Naive thymus-derived CD4-positive, alpha-beta T cell (primary cell): ENCODE measurements at places on chromosomes 5 and 9.

DNA sequence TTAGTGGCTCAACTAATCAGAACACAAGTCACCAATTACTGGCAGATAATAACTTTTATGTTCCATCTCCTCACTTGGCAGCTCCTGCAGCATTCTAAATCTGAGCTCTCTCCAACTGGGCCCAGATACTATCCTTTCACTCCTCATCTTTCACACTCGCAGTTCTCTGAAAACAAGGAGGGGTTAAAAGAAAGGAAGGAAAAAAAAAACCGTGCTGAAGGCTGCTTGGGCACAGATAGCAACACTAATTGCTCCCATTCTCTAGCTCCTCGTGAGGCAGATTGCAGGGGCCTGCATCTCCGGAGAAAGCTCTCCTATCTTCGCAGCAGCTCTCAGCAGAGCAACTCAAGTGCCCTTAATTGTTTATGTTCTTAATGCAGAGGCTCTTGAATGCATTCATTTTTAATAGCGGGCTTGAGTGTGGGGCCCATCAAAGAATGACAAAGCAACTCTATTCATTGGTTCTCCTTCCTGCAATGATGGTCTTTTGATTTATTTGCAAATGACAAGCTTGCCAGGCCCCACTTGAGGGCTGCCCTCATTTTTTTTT, 23.9 kb downstream of the TLE1 start:
- DNase-seq = no peak

DNA sequence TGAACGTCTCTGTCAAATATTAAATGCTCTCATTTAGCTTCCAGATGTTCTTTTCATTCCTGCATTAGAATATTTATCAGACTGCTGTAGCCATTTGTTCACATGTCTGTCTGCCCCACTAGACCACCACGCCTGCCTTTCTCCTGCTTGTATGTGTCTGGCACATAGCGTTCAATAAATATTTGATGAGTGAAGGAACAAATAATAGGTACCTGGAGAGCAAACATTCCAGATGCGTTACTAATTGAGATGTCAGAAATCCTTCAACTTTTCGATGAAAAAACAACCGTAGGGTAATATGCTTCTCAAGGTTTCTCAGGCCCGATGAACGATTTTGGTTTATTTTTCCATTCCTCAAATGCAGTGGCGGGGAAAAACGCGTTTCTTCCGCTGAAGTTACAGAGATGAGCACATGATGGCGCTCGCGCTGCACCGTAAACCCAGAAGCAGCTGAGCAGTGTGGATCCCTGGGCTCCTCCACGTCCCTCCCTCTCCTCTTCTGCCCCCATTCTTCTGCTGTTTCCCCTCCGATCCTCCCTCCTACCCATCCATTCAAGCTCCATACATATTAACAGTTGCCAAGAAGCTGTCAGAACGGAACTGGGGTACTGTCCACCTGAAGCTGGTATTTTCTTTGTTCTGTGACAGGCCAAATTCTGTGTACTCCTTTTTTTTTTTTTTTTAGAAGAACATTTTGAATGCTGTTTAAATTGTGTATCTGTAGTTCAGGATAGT, 245.4 kb downstream of the MPDZ start:
- no peak for DNase-seq

DNA sequence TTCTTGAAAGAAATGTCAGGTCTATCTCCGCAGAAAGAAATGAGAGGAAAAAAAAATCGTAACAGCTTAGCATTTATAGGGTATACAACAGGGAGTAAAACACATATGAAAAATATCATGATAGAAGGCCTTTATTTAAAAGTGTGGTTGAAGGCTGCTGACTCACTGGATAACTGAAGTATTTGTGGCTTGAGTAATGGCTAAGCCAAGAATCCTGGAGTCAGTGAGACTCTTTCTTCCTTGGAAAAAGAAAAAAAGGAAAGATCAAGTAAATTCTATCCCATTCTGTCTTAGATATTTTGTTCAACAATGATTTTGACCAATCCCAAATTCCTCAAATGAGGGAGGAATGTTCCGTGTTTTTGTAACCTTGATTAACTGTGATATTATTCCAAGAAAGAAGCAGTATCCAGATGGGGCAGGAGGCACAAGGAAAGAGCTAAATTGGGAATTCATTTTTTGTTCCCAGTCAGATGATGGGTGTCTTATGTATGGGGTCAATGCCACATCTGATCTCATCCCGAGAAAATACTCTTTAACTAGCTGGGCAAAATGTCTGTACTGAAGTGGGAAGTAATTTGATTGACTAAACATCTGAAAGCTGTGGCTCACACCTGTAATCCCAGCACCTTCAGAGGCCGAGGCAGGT, 64.3 kb upstream of the MYO10 start:
- DNase-seq = no peak

GRCh38 chr9:76996700-76997099, 22.8 kb upstream of the FOXB2 start:
- no peak for DNase-seq

DNA sequence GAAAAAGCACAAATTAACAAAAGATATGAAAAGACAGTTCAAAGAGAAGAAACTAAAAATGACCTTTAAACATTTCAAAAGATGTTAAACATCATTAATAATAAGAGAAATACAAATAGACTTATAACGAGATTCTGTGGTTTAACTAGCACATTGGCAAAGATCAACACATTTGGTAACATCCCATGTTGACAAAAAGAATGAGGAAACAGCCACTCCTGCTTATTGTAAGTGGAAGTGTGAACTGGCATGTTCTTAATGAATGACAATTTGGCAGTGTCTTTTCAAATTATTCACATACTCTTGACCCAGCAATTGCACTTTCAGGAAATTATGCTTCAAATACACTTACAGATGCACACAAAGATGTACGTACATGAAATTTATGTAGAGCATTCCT, 176.3 kb downstream of the TLE1 start:
- DNase-seq = no peak

GRCh38 chr5:17024686-17025180, 88.6 kb upstream of the MYO10 start:
- DNase-seq = no peak

DNA sequence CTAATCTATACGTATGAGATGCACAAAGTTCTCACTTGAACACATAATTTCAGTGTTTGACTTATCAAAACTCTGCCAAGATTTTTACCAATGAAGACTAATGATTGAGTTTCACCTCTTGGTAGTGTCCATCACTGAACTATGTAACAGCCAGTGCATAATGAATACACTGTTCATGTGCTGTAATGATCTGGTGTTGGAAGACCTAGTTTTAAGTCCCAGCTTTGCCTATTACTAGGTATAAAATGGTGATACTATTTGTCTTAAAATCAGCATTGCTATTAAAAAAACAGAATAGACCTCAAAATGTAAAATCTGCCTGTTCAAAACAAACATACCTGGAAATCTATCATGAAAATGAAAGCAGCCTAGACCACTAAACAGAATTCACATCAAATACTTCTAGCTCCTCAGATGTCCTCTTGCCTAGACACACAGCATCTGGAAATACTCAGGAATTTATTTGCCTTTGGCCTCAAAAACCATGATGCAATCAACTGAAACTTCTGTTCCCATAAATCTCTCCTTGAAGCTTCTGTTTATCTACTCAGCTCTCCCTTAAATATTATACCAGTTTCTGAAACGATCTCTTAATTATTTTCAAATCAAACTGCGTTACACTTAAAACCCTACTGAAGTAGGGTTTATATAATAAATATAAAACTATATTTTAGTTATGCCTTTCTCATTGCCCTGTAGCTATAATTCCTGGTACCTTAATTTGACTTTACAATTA, 38.1 kb downstream of the MRPS27 start:
- no peak for DNase-seq

- DNase-seq = no peak
Observed at GRCh38 chr9:35286381-35286780, 124.6 kb downstream of the UNC13B start.

GRCh38 chr5:33891788-33892619, at the start of gene ADAMTS12:
TSS of gene ADAMTS12 (minus strand) at chr5:33891990. CDS start at chr5:33891856, 134 bp downstream.
- no peak for DNase-seq

DNA sequence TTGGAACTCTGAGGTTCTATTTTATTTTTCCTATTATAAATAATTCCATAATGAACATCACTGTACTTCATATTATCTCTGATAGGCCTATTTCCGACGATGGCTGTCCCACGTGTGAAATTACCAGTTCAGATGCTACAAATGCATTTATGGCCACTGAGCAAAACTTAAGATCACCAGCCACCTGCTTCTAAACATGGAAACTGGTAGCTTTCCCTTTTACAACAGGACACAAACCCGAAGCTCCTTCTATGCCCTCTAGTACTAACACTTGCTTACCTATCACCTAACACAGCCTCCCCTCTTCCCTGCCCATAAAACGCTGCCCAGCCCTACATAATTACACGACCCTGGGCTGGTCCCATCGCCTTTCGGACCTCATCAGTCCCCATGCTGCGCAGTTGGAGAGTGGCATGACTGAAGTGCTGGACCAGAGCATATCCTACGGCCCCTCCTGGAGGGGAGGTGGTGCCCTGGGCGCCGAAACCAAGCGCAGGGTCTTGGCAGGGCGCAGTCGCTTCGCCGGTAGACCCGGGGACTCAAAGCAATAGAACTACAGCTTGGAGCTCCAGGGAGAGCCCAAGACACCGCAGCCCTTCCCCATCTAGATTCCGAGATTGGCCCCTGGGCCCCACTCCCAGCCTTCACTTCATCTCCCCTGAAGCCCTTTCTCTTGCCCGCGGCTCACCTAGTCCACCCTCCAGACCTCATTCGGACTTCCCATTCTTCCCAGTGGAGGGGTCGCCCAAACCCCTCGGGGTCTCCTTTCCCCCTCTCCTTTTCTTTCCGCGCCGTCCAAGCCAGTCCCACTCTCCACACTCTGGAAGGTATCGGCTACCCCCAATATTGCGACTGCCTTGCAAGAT, 1.0 kb upstream of the SAP30L start:
- no peak for DNase-seq

GRCh38 chr5:127940854-127941253, 142.7 kb upstream of the SLC12A2 start:
- DNase-seq = no peak

DNA sequence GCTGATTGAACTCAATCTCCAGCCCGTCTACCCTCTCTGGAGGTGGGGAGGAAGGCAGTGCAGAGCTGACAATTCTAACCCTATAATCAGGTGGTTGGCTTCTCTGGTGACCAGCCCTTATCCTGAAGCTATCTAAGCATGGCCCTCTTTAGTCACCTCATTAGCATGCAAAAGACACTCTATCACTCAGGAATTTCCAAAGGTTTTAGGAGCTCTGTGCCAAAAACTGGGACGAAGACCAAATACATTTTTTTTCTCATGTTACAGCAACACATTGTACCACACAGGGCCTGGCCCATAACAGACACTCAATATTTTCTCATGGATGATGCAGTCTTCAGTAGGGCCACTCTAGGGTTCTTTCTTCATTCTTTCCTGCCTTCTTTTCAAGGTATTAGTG, 118.8 kb upstream of the VLDLR start:
- no peak for DNase-seq

DNA sequence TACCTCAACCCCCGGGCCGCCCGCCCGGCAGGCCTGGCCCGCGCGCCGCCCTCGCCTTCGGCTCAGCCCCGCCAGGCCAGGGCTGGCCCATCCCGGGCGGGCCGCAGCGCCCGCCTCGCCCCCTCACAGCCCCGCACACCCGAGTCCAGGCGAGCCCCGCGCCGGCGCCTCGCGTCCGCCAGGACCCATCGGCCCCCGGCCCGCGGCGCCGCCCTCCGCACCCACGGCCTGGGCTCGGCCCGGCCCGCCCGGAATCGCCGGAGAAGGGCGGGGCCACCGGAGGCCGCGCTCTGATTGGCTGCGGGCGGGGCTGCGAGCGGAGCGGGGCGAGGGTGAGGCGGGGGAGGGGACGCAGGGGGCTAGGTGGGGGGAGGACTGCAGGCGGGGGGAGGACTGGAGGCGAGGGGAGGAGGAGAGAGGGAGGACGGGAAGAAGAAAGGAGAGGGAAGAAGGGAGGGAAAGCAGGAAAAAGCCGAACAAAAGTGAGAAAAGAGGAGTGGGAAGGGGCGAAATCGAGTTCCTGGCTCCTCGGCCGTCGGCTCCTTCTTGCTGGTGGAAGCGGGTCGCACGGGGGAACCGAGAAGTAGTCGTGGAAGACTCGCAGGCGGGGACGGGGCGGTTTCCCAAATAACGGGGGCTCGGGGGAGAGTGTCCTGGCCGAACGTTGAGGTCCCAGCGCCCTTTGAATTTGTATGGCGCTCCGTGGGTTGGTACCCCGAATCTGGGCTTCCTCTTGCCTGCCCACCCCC, 472 bp upstream of the UBTD2 start:
- DNase-seq = peak; percentile 69

- peak; percentile 79 for DNase-seq
Observed at GRCh38 chr5:131394128-131394527, 130.3 kb downstream of the CDC42SE2 start.

- DNase-seq = no peak
Observed at GRCh38 chr9:69633716-69634115, 38.5 kb downstream of the APBA1 start.

GRCh38 chr9:31736581-31737179, 647.8 kb upstream of the ACO1 start:
- DNase-seq = no peak

- no peak for DNase-seq
Observed at GRCh38 chr9:35687306-35687705, 2.4 kb downstream of the TPM2 start.

GRCh38 chr9:125843646-125844045, 96.5 kb downstream of the PBX3 start:
- no peak for DNase-seq

GRCh38 chr9:123868002-123868401, 61.9 kb downstream of the DENND1A start:
- no peak for DNase-seq

DNA sequence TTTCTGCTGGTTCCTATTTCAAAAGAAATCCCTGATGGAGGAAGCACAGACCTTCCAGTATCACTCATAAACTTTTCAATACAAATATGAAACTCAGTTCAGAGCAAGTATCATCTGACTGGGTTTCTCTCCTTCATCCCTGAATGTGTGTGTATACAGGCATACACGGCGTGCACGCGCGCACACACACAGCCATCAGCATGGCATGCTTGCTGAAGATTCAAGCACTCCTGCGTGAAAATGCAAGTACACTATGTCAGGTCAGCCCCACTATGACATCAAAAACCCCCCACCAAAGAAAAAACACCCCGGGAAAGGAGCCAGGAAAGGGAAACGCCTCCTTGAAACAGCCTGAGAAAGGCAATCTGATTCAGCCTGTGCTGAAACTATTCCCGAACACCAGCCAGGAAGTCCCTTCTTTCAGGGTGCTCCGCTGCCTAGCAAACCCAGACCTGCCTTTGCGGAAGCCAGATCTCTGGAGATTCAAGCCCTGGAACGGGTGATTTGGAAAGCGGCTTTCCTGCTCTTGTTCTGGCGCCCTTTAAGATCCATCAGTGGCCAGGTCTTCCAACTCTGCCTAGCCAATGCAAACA, 831 bp downstream of the KLHL3 start:
- DNase-seq = no peak

GRCh38 chr5:150473673-150474358, 24.3 kb upstream of the RPS14 start:
- DNase-seq = no peak

- no peak for DNase-seq
Observed at GRCh38 chr5:3994628-3995027, 399.0 kb downstream of the IRX1 start.

- no peak for DNase-seq
Observed at GRCh38 chr9:122192261-122192875, 32.7 kb downstream of the MORN5 start.
